ENCODE measurements at places on chromosomes 12 and 14.

DNA sequence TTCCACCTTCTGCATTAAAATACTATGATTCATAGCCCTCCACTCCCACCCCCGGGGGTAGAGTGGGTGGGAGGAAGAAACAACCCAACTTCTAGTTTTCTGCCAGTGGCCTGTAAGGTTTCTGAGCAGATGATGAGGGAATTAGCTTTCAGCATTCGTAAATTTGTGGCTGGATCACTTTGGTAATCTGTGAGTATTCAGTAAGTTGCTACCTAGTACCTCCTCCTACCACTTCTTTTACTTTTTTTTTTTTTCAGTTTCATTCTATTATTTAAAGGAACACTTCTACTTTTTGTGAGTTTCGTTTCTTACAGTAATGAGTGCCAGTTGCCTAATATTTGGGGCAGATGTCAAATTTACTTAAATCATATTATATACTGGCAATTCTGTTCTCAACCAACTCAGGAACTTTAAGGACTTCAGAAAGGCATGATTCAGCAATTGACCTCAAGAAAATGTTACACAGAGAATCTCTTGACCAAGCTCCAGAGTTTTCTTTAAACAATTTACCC, 42.4 kb upstream of the EMP1 start:
- no peak for DNase-seq

DNA sequence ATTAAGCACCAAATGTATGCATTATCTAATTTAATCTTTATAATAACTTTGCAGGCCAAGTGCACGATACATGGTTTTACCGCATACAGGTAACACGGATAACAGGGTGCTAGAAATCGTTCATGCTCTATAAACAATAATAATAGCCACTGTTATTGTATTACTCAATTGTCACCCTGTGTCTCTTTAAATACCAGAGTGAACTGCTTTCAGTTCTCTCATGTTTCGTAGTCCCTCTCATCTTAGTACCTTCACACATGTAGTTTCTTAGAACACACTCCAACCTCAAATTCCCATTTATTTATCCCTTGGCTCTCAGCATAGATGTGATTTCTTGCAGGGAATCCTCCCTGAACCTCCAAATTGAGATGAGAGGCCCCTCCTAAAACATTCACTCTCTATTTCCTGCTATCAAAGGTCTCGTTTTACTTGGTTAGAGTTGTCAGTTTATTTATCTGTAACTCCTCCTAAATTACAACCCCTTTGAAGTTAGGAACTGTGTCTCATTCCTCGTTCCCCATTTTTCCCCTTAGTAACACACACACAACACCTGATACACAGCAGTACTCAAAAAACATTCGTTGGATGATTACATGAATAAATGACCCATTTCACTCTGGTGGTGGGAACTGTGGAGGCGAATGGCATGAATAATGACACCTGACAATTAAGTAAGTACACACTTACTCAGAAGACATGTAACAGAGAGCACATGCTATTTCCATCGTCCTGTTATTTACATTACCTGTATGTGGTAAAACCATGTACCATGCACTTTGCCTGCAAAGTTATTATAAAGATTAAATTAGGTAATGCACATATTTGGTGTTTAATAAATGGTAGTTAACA, 134.6 kb downstream of the BTG1 start:
- DNase-seq = no peak

DNA sequence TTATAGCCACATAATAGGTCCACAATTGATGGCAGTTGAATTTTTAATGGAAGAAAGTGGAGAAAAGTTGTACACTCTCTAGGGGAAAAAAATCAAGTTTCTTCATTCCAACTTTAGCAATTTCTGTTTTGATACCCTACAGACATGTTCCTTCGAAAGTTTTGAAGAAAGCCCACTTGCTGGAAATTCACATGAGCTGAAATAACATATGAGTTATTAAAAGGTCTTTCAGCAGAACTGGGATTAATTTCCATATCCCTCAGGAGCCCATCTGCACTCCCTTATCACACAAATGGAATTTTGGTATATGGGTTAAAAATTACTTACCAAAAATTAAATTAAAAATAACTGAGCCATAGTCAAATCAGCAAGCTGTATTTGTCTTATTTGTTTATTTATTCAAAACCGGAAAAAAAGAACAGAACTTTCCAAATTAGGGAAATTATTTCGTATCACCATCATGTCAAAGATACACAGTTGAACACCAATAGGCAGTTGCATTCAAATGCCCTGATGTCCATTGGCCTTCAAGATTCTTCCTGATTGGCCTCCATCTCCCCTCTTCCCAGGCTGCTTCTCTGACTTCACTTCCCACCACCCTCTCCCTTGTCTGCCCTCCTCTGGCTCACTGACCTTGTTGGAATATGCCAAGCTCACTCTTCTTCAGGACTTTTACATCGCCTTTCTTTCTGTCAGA, 445.5 kb downstream of the EGLN3 start:
- DNase-seq = no peak

GRCh38 chr14:37668646-37669045, 73.2 kb downstream of the TTC6 start:
- DNase-seq = no peak

- DNase-seq = peak; percentile 80
Observed at GRCh38 chr14:70886421-70887206, 20.6 kb upstream of the PCNX1 start.

DNA sequence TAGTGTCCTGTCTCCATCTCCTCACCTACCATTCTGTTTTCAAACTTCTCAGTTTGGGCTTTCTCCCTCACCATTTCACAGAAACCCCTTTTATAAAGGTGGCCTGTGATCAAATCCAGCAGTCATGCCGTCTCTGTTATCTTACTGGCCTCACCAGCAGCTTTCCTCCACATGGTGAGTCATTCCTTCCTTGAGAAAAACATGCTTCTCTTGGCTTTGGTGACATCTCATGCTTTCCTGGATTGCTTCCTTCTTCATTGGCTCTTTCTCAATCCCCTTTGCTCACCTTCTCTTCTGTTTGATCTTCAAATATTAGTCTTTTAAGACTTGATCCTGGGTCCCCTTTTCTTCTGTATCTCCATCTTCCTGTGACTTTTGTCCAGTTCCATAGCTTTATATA, 164.9 kb downstream of the ANO4 start:
- no peak for DNase-seq

- DNase-seq = no peak
Observed at GRCh38 chr12:70402597-70402996, 36.5 kb downstream of the KCNMB4 start.

GRCh38 chr14:91827746-91828145, 39.6 kb downstream of the TC2N start:
- no peak for DNase-seq

- DNase-seq = no peak
Observed at GRCh38 chr14:88955455-88955854, 131.0 kb downstream of the TTC8 start.

- no peak for DNase-seq
Observed at GRCh38 chr14:57559576-57559975, 65.9 kb upstream of the CCDC198 start.

- DNase-seq = no peak
Observed at GRCh38 chr14:38663382-38663781, 407.5 kb upstream of the CLEC14A start.

GRCh38 chr14:73136085-73136386, 271 bp upstream of the PSEN1 start:
- DNase-seq = no peak

DNA sequence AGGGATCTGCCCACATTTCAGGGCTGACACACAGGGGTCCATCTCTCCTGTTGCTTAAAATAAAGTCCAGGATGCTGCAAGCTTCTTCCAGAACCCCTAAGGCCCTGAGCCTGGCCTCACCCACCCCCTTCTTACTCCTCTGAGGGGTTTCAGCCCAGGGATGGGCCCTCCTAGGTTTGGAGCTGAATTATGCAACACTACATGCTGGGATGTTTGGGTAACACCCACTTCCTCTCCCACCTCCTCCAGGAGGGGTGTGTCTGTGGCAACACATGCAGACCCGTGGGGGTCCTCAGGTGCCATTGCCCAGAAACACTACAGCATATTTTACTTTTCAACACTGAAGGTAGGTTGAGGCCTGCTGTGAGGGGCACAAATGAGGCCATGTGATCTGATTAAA, 5.4 kb downstream of the FBLN5 start:
- no peak for DNase-seq

DNA sequence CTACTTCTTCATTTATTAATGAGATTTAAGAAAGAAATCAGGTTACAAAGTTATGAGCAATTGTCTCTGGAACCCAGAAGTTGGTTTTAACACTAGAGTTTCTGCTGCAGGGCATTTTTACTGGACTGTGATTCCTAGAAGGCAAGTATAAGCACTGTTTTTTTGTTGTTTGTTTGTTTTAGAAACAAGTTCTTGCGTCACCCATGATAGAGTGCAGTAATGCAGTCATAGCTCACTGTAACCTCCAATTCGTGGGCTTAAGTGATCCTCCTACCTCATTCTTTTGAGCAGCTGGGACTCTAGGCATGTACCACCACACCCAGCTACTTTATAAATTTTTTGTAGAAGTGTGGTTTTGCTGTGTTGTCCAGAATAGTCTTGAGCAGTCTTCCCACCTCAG, 25.6 kb downstream of the RAP1B start:
- no peak for DNase-seq

GRCh38 chr14:33959692-33960151, 8.8 kb upstream of the EGLN3 start:
- DNase-seq = no peak

DNA sequence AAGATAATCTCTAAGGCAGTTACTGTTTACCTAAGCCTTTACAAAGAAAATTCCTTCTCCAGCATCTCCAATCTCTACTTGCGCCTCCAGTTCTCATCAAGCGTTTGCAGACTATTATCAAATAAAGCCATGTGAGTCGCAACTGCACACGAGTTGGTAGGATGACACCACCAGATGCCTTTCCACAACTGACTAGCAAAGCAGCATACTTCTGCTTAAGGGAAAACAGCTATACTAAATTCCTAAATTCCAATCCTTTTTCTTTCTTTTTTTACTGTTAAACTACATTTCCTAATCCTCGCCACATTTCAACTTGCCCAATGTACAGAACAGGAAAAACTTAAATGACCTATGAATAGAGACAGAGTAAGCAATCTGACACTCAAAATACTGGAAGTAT, 166.7 kb downstream of the ITPR2 start:
- no peak for DNase-seq

DNA sequence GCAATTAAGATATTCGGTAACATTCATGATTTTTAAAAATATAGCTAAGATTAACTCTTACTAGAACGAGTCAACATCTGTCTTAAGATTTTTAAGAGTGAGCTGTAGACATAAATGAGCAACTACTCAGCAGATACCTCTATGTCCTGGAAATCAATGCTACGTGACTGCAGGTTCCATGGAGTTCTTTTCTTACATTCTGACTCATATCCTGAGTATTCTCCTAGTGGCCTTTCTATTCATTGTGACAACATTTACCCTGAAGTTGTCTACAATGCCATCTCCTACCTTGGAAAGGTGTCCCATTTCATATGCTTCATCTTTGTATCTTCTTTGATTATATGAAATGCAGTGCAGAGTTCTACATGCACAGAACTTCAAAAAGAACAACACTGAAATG, 59.9 kb downstream of the PKP2 start:
- DNase-seq = no peak

DNA sequence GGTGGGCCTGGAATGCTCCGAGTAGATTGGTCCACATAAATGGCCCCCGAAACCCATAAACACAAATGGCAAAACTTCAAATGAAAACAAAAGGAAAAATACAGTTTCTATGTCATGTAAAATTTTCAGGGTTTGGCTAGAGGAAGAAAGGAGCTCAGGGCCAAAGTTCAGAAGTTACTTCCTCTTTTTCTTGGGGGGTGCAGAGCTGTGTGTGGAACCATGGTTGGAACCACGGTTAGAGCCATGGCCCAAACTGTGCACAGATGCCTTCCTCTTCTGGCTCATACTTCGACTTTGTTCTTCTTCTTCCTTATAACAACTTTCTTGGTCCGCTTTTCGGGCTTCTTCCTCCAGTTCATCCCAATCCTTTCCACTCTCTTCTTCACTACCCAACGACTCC, 51.7 kb downstream of the MGST1 start:
- DNase-seq = no peak
